ENCODE measurements at places on chromosomes 6 and 20.

DNA sequence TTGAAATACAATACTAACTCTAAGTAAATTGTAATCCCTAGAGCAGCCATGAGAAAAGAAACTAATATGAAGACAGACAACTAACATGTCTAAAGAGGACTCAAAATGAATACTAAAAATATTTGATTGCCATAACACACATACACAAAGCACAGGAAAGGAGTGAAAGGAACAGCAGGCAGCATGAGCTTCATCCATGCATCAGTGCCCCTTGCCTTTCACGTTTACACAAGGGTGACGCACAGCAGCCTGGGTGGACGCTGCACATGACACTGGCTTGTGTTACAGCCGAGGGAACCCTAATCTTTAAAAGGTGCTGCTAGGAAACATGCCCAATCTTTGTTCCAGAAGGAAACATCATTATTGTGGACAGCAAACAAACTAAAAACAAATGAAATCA is 123.5 kb downstream of the MAN1A1 start:
- no peak for DNase-seq

- no peak for DNase-seq
Measured at GRCh38 chr20:4099905-4100675, 84.7 kb upstream of the RNF24 start.

- no peak for DNase-seq
Measured at GRCh38 chr20:4081421-4081820, 66.1 kb upstream of the RNF24 start.

DNA sequence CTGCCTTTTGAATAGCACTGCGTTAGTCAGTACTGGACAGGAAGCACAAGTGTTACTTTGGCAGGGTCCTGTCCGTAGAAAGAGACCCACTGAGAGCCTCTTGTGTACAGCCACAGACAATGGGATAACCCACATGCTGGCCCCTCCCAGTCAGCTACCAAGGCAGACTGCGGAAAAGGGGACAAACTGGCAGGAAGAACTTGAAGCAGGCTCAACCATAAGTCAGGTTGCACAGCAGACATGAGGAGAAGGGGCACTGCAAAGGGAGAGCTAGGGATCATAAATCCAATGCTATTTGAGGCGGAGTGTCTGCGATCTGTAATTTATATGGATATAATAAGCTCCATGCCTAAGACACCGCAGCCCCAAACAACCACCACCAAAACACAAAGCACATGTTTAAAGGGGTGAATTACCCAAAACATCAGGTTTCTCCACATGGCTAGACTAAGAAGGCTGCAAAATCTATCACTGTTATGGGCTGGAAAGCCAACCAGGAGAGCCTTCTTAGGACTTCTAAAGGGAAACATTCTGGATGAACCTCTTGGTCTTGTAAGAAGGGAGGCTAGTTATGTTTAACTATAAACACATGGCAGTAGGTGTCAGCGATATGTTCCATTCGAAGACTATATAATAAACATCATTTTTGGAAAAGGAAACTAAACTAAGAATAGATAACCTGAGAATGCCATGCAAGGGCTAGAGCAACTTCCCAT is 141.7 kb downstream of the BACH2 start:
- DNase-seq, result no peak

DNA sequence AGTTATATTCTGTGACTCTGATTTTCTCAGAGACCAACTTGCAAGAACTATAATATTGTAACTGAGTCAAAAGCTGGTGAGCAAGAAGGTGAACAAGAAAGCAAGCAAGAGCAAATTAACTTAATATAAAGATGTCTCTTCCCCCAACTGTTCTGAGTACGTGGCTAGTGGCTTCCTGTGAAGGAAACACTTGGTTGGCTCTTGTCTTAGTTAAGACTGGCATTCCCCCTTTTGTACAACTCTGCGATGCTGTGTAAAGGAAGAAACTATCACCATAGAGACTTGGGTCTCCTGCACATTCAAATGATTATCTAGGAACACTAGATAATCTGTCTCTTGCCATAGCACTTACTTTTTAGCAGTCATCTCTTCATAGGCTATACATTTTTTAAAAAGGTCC is 47.3 kb upstream of the TNFAIP3 start:
- no peak for DNase-seq

DNA sequence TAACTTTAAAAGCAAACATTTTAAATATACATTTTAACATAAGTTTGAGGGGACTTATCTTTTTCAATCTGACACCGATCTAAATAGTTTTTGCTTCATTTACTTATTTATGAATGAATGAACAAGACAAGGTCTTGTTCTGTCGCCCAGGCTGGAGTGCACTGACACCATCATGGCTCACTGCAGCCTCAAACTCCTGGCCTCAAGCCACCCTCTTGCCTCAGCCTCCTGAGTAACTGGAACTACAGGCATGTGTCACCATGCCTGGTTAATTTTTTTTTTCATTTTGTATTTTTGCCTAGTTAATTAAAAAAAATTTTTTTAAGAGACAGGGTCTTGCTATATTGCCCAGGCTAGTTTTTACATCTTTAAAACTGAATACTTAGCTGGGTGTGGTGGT is 25.4 kb downstream of the FBXO9 start:
- DNase-seq, result no peak

- DNase-seq, result no peak
Measured at GRCh38 chr6:21752054-21752811, 158.7 kb downstream of the SOX4 start.

- DNase-seq, result no peak
Measured at GRCh38 chr6:36336779-36337241, at the start of gene BNIP5. TSS of gene BNIP5 (minus strand) at chr6:36336888. CDS start at chr6:36330690, 6,198 bp downstream.

DNA sequence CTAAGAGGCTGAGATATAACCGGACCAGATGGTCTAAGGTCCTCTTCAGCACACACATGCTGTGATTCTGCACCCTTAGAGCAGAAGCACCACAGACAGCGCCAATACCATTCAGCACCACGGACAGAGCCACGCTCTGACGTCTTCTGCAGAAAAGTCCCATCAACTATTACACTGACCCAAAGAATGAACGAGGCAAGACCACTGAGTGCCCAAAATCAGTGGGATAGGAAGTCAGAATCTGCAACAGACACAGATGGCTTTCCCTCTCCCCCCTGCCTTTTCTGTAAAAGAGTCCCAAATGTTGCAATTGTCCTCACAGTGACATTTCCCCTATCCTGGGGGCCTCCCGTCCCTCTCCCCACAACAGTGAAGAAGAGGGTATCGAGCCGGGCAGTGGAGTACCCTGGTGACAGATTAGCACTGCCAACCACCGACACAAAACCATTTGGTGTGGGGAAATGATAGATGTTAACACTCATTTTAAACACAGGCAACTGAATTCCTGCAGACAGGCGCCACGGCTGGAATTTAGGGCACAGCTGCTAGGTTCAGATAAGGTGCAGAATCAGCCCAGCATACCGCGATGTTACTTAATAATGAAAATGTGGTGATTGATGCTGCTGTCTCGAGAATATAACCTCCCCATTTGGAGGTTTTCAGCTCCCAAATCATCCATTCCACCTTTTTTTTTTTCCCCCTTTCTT is 66.6 kb upstream of the CTNNBL1 start:
- no peak for DNase-seq

Data from tibial nerve (tissue), 4 donors.